ENCODE measurements at places on chromosomes 12 and 14.

DNA sequence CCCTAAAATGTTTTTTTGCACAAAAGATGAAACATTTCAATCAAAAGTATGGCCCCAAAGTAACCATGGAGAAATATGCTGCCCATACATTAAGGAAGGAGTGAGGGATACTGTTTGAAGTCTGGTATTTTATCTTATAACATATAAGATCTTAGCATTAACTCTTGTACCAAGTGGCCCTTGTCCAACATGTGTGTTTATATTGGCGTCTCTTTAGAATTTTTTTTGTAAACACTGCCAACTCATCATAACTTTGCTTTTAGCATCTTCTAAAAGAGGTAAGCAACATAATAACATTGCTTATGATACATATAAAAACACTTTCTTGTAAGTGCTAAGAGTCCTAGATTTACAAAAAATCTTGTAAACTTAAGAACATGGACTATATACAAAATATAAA is 419.7 kb downstream of the ADAMTS20 start:
- no peak for DNase-seq

DNA sequence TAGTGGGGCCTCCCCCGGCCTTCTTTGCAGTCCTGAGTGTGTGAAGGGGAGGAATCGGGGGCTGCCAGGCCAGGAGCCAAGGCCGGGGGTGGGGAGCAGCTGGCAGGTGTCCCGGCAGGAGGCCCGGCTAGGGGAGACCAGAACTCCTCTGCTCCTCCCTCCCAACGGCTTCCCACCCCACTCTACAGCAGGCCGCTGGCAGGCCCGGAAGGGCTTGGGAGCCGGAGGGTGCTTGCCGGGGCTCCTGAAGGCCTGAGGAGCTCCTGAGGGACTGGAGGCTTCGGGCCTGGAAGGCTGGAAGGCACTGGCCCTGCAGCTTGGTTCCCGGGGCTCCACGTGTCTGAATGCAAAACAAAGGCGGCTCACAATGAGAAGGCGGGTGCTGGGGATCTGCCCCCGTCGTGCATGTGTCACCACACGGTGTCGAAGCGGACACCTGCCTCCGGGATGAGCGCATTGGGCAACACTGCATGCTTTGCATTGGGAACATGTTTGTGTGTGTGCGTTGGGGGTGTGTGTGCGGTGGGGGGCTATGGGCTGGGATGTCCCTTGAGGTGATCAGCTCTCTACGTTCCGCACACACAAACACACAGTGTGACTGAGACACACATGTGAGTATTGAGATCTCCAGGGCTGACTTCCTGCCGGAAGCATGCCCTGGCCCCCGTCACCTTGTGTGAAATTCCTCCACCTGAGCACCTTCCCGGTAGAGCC is 30.9 kb upstream of the ANKRD9 start:
- no peak for DNase-seq

- no peak for DNase-seq
These were observed 6.5 kb downstream of the CAMKK2 start for GRCh38 chr12:121289962-121290361.

GRCh38 chr14:99759546-99759925 is 33.7 kb upstream of the EML1 start:
- no peak for DNase-seq

DNA sequence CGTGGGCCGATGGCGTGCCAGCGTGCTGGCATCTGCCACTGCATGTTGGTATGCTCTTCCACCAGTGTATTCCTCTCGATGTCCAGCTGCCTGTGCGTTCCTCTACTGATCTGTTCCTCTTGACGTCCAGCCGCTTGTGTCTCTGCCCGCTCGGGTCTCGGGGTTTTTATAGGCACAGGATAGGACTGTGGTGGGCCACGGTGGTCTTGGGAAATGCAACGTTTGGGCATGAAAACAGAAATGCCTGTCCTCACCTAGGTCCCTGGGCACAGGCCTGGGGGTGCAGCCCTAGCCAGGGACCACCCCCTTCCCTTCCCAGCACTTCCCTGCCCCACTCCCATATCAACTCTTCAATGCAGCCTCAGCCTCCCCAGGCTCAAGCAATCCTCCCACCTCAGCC is 10.3 kb upstream of the GALNT6 start:
- DNase-seq, result no peak

DNA sequence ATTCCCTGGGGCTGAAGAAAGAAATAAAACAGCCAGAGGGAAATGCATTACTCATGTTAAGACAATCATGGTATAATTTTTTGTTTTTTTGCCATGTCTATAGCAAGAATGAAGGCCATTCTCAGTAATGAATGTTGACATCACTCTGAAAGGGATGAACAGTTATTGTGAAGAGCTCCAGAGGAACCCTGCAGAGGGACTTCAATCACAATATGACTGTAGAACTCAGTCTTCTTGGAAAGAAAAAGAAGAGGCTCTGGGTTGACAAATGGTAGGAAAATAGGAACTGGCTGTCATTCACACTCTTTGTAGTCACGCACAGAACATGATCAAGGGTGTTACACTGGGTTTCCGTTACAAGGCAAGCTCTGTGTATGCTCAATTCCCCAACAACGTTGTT is 73.8 kb upstream of the DACT1 start:
- DNase-seq, result no peak

DNA sequence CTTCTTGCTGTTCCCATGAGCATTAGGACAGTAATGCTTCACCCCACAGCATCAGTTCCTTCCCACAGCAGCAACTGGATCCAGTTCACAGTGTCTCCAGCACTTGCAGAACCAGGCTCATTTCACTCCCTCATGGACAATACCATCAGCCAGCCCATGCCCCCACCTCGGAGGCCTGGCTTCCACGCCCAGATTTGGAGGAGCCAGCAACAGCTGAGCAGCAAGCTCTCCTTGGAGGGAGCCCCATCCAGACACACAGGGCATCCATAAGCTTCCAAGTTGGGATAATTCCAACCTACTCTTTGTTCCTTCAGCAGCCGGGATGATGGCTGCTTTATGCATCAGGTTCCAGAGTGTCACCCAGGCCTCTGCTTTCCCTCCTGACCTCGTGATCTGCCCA is 250.0 kb downstream of the GLT1D1 start:
- no peak for DNase-seq

GRCh38 chr12:79275631-79276030 is 411.1 kb downstream of the SYT1 start:
- no peak for DNase-seq

DNA sequence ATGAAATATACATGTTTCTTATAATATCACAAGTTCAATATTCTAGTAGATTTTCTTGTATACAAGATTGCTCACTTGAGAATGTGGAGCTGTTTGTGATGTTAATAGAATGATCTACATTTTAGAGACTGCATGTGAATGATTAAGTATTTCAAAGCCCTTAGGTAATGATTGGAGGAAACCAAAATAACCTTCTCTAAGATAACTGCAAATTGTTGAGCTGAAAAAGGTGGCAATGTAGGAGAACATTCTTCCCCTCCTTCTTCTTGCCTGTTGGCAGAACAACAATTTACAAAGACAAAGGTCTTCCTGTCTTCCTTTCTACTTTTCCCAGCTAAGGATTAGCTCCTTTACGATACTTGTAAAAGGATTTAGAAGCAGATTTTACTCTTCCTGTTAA is 2.0 kb upstream of the CLEC6A start:
- DNase-seq, result no peak

DNA sequence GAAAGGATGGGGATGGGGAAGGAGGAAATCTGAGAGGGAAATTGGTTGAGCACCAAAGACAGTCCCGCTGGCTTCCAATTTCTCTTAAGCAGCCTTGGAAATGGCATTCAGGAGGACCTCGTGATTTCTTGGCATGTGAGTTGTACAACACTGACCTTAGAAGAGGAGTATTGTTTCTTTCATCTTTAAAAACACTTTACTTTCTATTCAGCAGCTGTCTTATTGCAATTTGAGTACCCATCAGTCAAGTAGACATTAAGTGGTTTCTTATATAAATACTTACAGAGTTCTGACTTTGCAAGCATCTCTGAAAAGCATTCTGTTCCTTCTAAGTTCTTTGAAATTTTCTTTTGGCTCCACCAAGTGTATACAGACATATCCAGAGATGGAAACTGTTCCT is 83.2 kb downstream of the LMNTD1 start:
- DNase-seq, result no peak

- no peak for DNase-seq
These were observed 57.9 kb downstream of the OTX2 start for GRCh38 chr14:56752428-56752827.

DNA sequence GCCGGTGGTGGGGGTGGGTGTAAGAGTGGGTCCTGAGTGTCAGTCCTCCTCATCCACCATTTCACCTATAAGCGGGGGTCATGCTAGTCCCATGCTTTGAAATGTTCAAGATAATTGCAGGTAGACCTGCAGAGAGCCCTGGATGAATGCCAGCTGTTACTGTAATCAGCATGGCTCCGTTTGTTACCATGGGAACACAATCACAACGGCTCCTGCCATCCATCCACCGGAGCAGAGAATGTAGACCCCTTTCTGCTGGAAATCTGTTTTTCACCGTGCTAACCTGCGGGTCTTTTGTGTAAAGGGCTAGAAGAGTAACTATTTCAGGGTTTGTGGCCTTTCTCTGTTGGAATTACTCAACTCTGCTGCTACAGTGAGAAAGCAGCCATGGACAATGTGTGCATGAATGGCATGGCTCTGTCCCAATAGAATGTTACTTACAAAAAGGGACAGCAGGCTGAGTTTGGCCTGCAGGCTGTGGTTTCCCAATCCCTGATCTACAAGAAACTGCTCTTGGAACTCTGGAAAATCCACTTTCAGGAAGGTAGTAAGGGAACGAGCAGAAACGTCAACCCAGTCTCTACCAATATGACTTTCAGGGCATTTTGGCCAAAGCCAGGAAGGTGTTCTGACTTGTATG is 36.1 kb downstream of the KCTD10 start:
- DNase-seq, result no peak

DNA sequence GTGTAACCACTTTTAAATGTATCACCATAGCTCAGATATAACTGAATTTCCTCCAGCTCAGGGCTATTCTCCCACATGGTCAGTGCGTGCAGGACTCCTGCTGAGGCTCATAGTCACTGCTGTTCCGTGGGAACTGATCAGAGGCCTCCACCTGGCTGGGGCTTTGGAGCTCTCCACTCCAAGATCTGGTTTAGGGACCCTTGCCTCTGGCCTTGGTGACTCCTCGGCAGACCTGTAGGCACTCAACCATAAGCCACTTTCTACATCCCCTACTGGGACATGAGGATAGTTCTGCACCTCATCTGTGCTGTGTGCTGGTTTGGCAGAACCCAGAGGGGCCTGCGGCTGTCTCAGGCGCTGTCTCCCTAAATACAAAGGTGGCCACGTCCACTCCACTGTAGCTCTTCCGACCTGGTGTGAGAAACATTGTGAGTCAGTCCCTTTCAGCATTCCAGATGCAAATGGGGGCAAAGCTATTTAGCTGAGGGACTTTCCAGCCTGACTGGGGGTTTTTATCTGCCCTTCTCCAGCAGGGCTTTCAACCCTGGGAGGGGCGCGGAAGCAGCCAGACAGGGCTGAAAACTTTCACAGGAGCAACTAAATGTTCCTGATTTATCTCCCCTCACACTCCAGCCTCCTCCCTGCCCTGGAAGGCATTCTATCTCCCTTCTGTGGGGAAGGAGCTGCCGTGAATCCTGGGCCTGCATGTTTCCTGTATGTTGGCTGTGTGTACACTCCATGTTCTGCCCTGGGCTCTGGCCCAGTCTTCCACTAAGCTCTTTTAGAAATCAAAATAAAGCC is 218.3 kb upstream of the DAAM1 start:
- no peak for DNase-seq

- DNase-seq, result no peak
These were observed 2.3 kb downstream of the MTA1 start for GRCh38 chr14:105421723-105422615.

DNA sequence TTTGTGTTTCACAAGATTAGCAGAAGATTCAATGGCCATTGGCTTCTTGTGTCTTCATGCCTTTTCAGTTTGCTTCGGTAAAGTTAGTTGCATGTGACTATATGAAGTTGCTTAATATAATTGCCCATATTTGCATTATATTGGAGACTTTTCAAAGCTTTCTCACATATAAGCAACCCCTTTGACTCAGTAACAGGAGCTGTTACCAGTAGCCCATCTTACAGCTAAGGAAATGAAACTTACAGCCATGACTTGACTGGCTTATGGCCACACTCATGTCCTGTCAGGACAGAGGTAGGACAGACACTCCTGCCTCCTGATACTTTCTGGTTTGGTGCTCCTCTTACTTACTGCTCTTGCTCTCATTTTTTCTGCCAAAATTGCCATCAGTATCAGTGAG is 1082.1 kb downstream of the BCL11B start:
- no peak for DNase-seq

DNA sequence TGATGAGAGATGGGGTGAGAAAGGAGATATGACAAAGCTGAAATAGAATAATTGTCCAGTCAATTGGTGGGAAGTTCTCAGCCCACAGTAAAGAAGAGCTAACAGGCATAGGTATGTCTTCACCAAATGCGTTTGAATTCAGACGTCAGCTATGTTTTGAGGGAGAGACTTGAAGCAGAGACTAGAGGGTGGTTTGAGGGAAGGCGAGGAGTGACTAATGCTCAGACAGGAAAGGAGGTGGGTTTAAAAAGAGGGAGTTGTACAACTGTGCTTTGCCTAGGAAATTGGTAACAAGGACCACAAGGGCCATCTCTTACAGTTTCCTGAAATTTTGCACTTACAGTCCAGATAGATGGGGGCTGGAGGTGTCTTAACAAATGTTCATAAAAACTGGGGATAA is 6.4 kb downstream of the JKAMP start:
- no peak for DNase-seq

DNA sequence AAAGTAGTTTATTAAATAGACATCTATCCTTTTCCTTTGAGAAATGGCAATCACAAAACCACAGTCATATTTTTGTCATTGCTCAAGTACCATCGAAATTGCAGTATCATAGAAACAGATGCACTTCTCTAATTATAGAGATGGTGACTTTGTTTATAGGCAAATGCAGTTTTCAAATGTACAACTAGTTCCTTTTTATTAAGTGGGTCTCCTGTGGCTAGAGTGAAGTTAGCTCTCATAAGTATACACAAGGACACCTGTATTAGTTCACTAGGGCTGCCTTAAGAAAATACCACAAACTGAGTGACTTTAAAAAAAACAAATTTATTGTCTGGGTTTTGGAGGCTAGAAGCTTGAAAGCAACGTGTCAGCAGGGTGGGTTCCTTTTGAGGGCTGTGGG is 62.8 kb downstream of the OTOGL start:
- no peak for DNase-seq

GRCh38 chr12:45893240-45893639 is 97.1 kb downstream of the SCAF11 start:
- no peak for DNase-seq

GRCh38 chr14:52399104-52399503 is 85.0 kb downstream of the PTGER2 start:
- no peak for DNase-seq

DNA sequence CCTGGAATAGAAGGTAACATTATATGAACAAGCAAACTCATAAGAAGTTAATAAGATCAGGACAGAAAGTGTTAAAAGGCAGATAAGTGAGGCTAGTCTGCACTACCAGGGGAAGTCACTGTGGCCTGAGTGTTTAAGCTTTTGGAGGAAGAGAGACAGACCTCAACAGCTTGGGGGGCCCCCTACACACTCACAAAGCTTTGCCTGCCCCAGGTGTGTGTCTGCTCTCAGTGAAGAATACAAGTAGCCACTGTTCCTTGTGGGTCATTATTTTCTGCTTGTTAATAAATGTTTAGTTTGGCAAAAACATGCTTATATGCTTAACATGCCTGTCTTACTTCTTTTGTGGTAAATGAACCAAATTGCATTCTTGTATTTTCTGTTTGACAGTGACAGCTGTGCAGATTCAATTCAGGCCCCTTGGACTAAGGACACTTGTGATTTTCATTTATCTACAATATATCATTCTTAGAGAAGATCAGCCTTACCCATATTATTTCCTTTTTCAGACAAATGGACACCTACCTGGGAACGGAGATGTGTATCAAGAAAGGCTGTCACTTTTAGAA is 50.7 kb upstream of the C12orf71 start:
- DNase-seq, result no peak

All from tibial nerve (tissue), 4 donors.